HT1080 (cell line): ENCODE measurements at places on chromosomes 3 and 15.

GRCh38 chr3:69329892-69330291, 56.0 kb downstream of the FRMD4B start:
- peak; percentile 42 for DNase-seq

GRCh38 chr3:112654492-112654891, 13.5 kb upstream of the CCDC80 start:
- peak; percentile 50 for DNase-seq

DNA sequence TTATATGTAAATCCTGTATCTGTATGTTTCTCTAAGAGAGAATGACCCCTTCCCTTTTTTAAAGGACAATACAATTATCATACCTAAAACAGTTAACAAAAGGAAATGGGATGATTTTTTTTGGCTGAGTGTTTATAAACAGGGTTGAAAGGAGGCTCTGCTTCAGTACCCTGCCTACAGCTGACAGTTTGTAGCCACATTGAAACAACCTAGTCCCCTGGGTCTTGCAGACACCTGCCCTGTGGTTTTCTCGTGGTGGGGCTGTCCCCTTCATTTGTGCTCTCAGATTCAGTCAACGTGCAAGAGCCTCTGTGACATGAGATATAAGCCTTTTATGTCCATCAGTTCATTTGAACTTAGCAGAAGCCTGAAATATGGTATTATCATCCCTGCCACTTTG, 2.3 kb upstream of the HMCES start:
- no peak for DNase-seq

DNA sequence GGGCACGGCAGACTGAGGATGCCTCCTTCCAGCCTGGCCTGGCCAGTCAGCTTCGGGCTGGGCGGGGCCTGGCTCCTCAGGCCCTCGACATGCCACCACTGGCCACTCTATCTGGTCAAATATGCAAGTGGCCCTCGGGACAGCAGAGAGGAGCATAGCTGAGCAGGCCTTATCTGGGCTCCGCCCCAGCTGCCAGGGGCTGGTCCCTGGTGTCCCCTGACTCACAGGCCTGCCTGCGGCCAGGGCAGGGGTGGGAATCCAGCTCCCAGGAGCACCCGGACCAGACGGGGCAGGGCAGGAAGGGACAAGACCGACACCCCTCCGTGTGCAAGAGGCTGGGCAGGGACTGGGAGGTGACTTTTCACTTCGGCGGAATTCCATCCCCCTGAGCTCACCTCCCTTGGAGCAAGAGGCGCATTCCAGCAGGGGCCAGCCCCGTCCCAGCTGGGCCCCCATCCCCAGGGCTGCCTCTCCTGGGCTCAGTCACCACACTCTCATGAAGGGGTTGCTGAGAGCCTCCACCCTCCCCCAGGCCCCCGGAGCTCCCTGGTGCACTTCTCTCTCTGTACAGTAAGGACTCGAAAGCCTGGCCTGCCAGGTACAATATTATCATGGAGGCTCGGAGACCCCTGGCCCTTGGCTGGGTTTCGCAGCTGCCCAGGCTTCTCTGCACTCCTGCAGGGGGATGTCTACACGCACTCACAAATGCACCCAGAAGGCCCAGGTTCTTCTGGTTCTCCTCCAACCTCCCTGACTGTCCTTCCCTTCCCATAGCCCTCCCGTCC, 29.5 kb downstream of the WNT7A start:
- peak; percentile 91 for DNase-seq

DNA sequence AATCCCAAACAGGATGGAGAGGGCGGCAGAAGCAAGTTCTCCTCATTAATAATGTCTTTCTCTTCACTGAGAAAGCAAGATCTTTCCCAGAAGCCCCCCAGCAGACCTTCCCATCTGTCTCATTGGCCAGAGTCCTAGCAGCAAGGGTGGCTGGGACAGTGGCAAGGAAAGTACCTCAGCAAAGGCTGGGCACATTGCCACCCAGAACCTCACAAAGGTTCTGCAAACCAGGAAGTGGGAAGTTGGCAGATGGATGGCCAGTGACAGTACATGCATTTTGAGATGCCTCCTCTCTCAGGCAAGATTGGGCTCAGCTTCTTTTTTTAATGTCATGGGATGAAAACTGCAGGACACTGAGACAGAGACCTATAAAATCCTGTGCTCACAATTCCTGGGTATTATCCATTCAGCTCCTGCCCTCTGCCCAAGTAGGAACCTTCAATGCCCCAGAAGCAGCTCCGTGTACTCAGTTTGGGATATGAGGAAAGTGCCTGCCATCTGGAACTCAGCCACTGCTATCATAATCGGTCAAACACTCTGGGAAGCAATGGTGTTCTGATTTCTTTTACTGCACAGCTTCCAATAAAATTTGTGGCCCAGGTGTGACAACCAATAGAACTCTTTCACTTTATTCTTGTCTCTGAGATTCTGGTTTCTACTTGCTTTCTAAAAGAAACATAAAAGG, 25.5 kb downstream of the DPH3 start:
- DNase-seq, result no peak

GRCh38 chr15:67820122-67820991, 5.0 kb upstream of the SKOR1 start:
- no peak for DNase-seq

DNA sequence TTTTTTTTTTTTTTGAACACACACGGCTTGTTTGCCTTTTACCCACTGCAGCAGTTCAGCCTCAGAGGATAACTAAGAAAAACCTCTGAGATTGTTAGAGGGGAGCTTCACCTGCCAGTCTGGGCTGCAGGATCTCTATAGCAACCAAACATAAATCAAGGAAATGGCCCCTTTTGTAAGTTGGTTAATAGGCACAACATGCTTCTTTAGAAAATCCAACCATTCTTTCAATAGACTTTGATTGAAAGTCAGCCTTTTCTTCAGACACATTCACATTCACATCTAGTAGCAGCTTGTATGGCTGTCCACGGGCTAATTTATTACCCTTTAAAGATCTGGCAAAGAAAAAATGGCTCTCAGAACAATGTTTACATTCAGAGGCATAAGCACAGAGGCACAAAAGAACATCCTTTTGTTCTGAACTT, 136.6 kb upstream of the RARB start:
- DNase-seq, result no peak

- no peak for DNase-seq
Observed at GRCh38 chr3:127734181-127734720, 61.5 kb downstream of the ABTB1 start.

GRCh38 chr3:18153571-18154173, 271.5 kb downstream of the SATB1 start:
- DNase-seq, result peak; percentile 89

- DNase-seq, result peak; percentile 18
Observed at GRCh38 chr3:4546346-4547178, 53.4 kb downstream of the ITPR1 start.

DNA sequence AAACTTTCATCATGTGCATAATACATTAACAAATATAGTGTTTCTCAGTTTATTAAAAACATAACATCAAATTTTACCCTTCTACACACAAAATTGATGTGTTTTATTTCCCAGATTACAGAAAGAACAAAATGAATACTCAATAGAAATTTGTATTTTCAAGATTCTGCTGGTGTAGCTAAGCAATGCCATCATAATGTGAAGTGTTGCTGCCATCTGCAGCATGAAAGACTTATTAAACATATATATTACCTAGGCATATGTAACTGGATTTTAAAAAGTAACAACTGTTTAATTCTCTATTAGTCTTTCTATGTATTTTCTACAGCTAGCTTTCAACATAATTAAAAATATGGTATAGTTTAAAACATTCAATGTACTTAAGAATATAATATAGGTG, 27.5 kb downstream of the PLSCR5 start:
- peak; percentile 34 for DNase-seq

DNA sequence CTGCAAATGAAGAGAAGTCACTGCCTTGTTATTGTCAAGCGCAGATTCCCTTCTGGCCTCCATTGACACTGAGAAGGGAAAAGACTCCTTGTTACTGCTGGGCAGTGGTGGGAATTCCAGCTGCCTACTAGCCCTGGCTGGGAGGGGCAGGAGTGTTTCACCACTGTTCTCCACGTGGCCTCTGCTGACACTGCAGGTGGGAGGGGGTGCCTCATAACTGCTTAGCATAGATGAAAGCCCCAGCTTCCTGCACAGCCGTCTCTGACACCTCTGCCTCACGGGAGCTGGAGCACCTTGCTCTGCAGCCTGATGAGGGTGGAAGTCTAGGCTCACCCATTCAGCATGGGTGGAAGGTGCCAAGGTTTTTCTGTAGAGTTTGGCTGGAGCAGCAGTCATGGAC, 52.1 kb downstream of the TM2D3 start:
- no peak for DNase-seq

GRCh38 chr3:166526881-166527280, 689.7 kb upstream of the BCHE start:
- no peak for DNase-seq
